Effector memory CD8-positive, alpha-beta T cell (primary cell): ENCODE measurements at places on chromosomes 1 and 21.

GRCh38 chr1:82731216-82731615 lies 930.5 kb downstream of the ADGRL2 start:
- no peak for DNase-seq

- no peak for DNase-seq
Observed at GRCh38 chr1:155007251-155007828, 4.7 kb downstream of the ZBTB7B start.

- DNase-seq, result no peak
Observed at GRCh38 chr1:225461533-225462428, 33.9 kb upstream of the LBR start.

DNA sequence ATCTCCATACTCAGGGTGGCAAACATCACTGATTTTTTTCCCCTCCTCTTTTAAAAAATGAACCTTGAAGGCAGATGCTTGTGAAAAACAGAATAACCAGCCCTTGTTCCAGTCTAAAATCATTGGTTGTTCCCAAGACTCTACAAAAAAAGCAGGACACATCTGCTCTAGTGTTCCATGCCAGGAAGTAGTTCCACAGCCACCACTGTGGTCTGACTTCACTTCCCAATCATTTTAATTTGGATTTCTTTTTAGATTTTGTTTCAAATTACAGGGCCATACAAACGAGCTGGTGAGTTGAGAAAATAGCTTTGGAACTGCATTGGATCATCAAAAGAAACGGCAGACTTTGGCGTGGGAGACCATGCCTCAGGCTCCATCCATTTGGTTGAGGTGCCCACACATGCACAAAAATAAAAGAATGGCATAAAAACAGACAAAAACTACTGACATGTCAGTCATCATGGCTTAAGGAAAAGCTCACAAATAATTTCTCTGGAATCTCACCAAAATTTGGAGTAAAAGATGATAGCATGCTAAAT lies 210.0 kb downstream of the GABPA start:
- DNase-seq, result no peak

DNA sequence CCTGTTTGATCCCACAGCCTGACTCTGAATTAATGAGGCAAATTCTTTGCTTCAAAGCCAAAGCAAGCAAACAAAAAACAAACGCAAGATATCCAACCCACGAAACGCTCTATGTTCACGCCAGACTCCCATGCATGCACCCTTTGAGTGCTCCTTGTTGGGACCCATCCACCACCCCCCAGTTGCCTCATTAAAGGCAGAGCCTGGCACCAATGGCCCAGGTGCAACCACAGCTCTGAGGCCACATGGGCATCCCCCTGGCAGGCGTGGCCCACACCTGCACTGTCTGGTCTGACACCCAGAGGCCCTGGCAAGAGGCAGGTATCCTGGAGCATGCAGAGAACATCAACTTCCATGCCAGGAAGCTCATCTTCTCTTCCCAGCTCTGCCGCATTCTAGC lies 1.1 kb upstream of the PADI4 start:
- DNase-seq, result no peak

DNA sequence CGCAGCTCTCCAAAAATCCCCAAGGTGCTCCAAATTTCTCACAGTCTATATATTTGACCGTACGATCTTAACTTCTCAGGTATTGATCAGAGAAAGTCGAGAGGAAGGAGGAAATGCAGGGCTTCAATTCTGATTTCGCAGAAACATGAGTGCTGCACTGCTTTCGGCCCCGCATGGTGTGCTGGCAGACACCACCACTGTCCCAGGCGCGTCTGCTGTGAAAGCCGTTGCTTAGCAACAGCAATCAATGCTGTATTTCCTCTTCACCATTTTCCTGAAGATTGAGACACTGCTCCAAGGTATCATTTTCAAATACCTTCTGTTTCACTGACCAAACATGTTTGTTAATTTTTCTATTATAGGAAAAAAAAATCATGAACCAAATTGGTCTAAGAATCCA lies 296.3 kb downstream of the SMYD3 start:
- no peak for DNase-seq

DNA sequence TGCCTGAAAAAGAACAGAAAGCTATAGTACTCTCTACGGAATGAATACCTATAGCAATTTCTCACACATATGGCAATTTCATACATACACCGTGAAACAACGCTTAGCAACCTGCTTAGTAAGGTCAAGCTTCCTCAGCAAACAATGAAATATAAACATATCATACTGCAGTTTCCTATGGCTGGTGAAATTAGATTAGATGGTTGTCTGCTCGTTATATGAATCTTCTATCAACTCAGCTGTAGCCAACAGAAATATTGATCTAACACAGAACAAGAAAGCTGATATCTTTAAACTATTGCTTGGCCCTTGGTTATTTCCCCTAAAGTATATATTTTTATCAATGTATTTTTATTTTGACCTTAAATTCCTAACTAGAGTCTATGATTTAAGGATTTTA lies 187.8 kb downstream of the SLC44A5 start:
- DNase-seq, result no peak
